CD4-positive, alpha-beta T cell treated with Interleukin-4 for 1 hour (primary cell): ENCODE measurements at places on chromosomes 5 and 9.
A peak's percentile ranks its signal among the peaks of the same experiment; 100 is the strongest.

GRCh38 chr9:22120159-22120549 lies 111.0 kb upstream of the CDKN2B start:
- DNase-seq: no peak

GRCh38 chr9:130474106-130474505 lies 29.3 kb downstream of the ASS1 start:
- DNase-seq: no peak

- DNase-seq: no peak
Measured at GRCh38 chr5:79811081-79811480, 121.4 kb downstream of the CMYA5 start.

- DNase-seq: no peak
Measured at GRCh38 chr9:94822273-94822672, 95.8 kb downstream of the AOPEP start.

DNA sequence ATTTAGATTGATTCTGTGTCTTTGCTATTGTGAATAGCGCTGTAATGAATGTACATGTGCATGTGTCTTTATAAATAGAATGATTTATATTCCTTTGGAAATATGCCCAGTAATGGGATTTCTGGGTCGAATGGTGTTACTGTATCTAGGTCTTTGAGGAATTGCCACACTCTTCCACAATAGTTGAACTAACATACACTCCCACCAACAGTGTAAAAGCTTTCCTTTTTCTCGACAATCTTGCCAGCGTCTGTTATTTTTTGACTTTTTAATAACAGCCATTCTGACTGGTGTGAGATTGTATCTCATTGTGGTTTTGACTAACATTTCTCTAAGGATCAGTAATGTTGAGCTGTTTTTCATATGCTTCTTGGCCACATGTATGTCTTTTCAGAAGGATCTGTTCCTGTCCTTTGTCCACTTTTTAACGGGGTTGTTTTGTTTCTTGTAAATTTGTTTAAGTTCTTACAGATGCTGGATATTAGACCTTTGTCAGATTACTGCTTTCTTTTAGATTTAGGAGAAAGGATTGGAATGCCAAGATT lies 125.0 kb upstream of the NR5A1 start:
- no peak for DNase-seq

DNA sequence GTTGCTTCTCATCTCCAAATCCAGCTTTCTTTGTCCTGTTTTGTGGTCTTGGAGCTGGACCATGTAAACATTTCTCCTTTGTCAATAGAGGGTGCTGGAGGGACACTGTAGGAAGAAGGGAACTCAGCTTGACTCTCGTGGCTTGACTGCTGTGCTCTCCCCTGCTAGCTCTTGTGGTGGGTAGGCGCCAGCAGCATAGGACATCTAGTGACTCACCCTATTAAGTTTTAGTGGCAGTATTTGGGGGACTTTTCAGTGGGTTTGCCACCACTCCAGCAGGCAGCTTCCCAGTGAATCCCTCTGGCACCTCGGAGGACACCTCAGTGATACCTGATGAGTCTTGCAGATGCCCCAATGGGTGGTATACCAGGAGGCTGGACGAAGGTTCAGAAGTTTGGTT lies 97.8 kb downstream of the TSSK1B start:
- no peak for DNase-seq

DNA sequence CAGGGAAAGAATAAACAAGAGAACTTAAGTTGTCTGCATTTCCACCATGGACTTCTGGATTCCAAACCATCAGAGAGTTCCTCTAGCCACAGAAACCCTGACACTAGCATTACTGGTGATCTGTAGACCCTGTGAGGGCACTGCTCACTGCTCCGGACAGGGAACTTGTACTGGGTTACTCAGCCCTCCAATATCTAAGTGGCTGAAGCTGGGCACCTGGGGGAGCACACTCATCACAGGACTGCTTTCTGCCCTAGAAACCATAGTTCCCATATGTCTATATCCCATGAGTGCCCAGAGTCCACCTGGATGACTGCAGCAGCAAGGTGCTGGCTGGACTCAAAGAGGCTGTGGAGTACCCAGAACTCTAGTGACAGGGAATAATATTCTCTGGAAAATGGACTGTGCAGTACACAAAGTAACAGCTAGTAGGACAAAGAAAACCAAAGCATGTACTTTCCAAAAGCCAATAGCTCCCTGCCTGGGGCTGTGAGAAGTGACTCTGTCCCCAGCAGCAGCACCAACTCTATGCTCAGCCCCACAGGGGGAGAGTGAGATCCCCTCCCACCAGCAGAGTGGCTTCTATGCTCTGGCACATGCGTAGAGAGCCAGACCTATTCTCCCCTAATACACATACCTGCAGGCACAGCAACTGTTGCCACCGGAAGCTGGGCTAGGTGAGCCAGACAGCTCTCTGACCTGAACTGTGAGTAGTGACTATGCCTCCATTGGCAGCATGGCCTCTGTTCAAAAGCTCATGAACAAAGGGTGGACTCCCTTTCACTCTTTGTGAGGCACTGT lies 472.9 kb upstream of the FTMT start:
- DNase-seq: no peak

- no peak for DNase-seq
Measured at GRCh38 chr9:117466111-117466510, 51.3 kb upstream of the ASTN2 start.

GRCh38 chr5:170190436-170191134 lies 42.2 kb upstream of the C5orf58 start:
- no peak for DNase-seq

DNA sequence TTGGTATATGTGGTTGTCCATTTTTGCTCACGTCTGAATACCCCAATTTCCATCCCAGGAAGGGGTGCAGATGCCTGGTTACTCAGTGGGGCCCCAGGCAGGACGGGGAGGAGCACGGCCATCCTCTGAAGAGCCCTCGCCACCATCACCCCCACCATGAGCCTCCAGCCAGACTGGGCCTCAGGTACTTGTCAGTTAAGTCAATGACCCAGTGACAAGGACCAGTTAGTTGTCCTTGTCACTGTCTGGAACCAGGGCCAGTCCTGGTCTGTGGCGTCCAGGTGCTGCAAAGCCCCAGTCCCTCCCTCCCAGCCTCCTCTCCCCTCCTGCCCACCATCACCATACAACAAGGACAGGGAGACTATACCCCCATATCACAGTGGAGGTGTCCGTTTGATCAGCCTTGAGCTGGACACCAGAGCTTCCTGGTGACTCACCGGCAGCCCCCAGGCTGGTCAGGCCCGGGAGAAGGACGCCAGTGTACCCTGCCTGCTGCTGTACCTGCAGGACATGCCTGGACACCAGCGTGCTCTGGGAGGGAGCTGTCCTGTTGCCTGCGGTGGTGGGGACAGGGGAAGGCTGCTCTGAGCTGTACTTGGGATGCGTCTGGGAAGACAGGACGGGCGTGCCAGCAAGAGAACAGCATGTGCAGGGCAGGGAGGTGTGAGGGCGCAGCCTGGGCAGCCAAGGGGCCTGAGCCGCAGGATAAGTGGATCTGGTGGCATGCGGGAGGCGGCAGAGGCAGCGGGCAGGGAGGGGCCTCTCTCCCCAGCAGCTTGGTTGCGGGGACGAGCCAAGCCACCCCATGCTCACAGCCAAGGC lies 32.6 kb upstream of the TTLL11 start:
- DNase-seq: no peak

DNA sequence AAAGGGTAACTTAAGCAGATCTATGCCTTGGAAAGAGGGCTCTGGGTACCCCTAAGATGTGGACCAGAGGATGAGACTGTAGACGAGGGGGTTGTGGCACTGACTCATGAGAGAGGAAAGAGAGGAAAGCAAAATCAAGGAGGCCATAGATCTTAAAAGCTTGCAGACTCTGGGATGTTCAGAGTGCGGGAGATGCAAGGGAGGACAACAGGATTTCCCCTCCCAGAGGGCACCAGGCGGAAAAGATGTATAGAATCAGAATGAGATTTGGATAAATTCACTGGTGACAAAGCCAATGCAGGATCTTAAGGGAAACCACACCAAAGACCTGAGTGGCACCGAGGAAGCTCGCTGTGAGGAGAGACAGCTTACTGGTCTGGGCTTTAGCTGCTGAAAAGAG lies 27.1 kb downstream of the HRH2 start:
- DNase-seq: no peak

DNA sequence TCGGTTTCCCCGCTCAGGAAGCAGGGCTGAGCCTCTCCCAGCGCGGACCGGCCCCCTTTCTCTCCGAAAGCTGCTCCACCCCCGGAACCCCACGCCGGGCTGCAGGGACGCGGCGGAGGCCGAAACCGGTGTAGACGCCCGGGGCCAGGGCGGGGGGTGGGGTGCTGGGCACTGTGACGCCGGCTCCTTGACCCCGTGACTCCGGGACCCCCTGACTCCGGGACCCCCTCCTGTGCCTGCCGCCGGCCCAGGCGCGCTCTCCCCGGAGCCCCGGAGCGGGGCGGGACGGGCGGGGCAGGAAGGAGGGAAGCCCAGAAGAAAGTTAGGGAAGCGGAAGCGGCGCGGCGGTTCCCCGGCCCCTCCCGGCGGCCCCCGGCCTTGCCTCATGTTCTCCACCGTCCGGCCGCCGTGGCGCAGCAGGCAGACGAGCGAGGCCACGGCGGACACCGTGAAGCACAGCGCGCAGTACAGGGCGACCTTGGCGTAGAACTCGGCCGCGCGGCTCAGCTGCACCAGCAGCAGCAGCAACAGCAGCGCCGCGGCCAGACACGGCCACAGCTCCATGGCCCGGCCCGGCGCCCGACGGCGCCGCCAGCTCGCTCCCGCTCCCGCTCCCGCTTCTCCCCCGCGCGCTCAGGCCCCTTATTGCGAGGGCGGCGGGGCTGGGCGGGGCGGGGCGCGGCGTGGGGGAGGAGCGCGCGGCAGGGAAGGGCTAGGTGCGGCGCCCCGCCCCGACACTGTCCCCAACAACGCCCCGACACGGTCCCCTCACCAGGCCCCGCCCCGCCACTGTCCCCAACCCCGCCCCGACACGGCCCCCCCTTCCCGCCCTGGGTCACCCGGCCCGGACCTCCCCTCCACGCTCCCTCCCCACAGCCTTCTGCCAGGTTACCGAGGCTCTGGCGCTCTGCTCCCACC lies at the start of gene AGPAT2:
AGPAT2 (minus strand) TSS at position 664 of the 918 bp plus-strand sequence; CDS start at position 564, 100 bp downstream.
- DNase-seq: peak; percentile 73

DNA sequence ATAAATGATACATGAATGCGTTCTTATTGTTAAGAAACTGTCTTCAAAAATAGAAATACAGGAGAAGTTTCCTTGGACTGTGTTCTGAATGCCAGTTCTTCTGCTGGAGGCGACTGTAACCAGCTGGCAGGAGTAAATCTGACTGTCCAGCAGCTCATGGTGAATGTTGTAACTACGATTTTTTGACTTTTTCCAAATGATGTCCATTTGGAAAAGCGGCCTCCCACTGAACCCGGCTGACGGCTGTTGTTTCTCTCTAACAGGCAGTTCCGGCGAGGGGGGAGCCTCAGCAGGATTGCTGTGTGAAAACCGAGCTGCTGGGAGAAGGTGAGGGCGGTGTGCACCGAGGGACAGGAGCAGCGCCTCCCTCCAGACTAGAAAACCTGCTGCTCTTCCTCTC lies 91.9 kb downstream of the EHMT1 start:
- DNase-seq: no peak

DNA sequence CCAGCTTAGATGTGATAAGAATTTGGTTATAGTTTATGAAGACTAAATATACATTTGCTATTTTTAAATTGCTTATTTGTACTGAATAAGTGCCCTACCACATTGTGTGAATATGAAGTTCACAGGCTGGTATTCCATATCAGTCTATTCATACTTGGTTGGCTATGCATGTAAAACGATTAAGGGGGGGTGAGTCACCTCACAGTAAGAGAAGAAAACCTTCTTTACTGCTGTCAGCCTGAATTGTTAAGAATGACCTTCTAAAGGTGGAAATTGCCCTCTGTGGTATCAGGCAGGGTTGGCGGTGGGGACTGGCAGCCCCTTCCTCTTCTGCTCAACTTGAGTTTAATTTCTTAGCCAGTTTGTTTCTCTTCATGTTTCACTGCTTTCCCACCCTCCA lies 127.0 kb upstream of the RPS23 start:
- no peak for DNase-seq

DNA sequence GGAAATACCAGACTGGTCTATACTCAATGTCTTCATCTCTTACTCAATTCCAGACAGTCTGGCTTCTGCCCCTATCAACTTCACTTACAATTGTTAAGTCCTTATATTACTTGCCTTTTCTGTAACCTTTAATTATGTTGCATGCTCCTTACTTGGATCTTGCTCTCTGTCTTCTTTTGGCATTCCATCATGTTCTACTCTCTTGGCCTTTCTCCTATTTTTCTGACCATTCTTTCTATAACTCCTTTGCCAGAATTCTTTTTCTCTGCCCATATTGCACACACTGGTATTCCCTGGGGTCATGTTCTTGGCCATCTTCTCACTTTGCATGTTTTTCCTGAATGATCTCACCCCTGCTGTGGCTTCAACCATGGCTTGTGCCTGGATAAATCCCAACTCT lies 209.8 kb upstream of the ZNF462 start:
- DNase-seq: no peak

DNA sequence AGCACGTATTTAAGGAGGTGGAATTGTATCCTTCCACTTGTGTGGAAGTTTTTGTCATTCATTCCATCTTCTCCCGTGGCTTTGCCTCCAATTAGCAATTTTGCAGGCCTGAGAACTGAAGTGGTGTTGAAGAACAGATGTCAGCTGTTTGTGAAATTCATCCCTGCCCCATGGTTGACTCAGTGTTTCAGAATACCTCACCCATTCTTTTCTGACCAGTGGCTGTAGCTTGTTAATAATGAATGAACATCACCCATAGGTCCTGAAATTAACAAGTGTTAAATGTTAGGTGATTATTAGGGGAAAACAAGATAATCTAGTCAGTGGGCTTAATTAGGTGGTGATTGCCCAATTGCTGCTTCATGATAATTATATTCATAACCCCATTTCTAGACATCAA lies 11.7 kb downstream of the ZNF462 start:
- no peak for DNase-seq

DNA sequence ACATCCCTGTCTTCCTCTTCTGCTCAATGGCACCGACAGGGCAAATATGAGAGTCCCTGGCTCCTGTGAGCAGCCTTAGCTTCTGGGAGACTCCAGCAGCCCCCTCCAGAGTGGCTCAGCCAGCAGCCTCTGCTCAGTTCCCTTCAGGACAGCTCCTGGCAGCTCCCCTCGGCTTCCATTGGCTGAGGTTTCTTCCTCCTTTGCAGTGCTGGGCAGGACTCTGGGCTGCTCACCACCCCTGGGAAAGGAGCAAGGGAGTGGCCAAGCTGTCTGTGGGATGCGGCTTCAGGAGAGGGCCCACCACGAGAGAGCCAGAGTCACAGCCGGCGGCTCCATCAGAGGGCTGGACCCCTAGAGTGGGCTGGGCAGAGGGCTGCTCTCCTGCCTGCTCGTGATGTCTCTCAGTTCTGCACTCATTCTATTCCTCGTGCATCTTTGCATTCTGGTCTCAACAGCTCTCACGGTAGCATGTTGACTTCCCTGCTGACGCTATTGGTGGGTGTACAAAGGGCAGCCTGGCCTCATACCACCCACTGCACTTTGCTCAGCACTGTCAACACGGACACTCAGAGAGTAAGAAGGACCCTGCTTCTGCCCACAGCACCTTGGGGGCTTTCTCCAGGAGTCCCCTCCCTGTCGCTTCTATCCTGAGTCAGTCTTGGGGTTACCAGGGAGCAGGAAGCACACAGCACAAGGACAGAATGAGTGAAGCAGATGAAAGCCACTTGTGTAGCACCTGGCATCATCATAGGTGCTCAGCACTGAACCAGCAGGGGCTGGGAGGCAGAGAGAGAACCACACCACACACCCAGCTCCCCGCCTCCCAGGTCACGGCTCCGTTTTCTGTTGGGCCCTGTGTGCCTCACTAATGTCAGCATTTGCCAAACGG lies 80.9 kb upstream of the ALDH1B1 start:
- no peak for DNase-seq

GRCh38 chr9:94650949-94651348 lies 11.6 kb upstream of the FBP1 start:
- DNase-seq: no peak

GRCh38 chr5:154782326-154782725 lies 27.1 kb downstream of the LARP1 start:
- no peak for DNase-seq

- no peak for DNase-seq
Measured at GRCh38 chr9:4855841-4856240, 63.1 kb downstream of the RCL1 start.
